Activated naive CD8-positive, alpha-beta T cell treated with anti-CD3 and anti-CD28 coated beads for 36 hours (primary cell): ENCODE measurements at places on chromosomes 16 and 17.
A peak's percentile ranks its signal among the peaks of the same experiment; 100 is the strongest.

DNA sequence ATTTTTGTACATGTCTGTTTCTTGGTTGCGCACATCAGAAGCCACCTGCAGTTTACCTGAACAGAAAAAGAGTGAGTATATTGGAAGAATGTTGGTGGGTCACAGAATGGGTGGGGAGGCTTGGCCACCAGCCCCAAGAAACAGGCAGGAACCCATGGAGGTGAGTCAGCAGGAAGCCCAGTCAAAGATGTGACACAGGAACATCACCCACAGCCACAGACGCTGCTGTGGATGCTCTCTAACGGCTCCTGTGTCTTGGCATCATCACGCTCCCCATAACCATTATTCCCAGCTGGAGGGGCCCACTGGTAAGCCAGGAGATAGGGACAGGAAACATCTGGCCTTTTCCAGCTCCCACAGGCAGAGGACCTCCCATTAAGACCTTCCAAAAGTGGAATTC is 94.0 kb upstream of the WSB1 start:
- DNase-seq = no peak

GRCh38 chr16:27374804-27375425 is 27.1 kb upstream of the IL21R start:
- peak; percentile 58 for DNase-seq

DNA sequence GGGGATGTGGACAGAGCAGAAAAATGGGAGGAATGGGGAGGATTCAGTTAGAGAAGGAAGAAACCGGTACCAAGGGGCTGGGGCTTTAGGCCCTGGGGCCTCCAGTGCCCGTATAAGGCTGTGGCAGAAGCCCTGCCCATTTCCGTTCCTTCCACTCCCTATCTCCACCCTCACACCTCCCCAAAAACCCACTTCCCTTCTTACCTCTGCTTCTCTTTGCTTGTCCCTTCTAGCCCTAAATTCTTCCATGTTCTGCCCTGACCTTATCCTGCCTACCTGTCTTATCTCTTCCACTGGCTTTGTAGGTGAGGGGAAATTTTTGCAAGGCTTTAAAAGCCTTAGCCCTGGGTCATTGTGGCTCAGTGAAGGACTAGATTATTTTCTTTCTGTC is 4.1 kb downstream of the RNF167 start:
- DNase-seq = peak; percentile 54

DNA sequence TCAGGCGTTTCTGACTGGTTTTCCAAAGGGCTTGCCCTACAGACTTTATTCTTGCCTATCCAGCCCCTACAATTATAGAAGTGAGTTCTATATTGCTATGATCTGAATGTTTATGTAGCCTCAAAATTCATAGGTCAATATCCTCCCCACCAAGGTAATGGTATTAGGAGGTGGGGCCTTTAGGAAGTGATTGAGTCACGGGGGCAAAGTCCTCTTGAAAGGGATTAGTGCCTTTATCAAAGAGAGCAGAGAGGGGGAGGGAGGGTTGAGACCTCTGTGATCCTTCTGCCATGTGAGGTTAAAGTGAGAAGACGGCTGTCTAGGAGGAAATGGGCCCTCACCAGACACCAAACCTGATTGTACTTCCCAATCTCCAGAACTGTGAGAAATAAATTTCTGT is 931 bp upstream of the CPHXL start:
- DNase-seq = no peak

DNA sequence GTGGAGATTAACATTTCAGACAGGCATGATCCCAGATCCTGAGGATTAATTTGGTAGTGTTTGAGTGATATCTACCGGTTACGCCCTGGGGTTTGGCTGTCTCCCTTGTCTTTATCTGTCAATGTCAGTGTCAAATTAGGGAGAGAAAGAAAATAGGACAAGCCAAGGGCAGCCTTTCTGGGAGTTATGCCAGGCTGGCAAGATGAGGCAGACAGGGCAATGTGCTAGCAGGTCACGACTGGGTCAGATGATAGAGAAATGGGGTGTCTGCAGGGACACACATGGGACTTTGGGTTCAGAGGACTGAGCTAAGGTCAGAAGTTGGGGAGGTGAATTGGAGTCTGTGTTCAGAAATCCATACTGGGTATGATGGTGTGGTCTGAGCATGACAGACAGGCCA is 27.4 kb upstream of the LYRM9 start:
- DNase-seq = no peak

GRCh38 chr16:88338111-88338510 is 44.6 kb upstream of the ZNF469 start:
- no peak for DNase-seq
